ENCODE measurements at places on chromosomes 2 and 18.

DNA sequence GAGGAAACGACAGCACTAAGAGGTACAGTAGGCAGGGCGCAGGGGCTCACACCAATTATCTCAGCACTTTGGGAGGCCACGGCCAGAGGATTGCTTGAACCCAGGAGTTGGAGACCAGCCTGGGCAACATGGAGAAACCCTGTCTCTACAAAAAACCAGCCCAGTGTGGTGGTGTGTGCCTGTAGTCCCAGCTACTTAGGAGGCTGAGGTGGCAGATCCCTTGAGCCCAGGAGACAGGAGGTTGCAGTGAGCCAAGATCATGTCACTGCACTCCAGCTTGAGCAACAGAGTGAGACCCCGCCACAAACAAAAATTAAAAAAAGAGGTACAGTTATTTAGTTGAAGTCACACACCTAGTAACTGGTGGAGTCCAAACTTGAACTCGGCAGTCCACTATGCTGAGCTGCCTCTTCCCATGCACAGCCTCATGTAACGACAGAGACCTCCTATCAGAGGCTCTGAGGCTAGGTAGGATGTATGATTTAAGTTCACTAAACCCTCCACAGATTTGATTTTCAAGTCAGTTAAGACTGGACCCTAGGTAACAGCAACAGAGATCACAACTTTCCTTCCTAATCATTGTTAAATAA, 8.7 kb downstream of the STK17B start:
- DNase-seq: no peak

DNA sequence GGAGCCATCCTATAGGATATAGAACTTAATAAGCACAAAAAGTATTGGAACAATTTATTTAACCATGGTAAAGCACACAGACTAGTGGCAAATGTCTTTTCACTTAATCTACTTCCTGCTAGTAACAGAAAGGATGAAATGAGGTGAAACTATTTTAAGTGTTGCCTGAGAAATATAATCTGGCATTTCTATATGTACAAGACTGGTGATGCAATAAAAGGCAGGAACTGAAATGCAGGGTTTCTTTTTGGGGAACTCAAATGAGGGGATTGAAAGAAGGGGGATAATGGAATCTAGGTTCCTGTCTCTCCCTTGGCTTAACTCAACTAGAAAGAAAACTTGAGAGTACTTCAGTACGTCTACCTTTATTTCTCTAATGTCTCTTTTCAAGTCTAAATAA, 122.3 kb downstream of the MEMO1 start:
- no peak for DNase-seq

GRCh38 chr2:33377048-33377447, 99.4 kb upstream of the RASGRP3 start:
- DNase-seq: no peak

DNA sequence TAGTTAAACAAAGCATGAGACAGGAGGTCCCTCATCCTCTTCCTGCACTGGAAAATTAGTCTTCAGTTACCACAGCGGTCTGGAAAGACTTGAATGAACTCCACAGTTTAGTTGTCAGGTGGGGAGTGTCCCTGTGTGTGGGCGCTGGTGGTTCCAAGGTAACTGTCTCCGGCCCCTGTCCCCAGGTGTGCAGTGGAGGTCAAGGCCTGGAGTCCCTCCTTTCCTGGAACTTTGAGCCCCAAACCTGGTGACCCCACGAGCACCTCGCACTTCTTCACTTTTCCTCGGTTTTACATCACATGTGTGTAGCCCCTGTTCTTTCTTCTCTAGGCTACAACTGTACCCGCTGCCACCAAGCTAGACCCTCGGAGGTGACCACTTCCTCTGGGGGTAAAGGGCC, 28.0 kb upstream of the INHBB start:
- no peak for DNase-seq

DNA sequence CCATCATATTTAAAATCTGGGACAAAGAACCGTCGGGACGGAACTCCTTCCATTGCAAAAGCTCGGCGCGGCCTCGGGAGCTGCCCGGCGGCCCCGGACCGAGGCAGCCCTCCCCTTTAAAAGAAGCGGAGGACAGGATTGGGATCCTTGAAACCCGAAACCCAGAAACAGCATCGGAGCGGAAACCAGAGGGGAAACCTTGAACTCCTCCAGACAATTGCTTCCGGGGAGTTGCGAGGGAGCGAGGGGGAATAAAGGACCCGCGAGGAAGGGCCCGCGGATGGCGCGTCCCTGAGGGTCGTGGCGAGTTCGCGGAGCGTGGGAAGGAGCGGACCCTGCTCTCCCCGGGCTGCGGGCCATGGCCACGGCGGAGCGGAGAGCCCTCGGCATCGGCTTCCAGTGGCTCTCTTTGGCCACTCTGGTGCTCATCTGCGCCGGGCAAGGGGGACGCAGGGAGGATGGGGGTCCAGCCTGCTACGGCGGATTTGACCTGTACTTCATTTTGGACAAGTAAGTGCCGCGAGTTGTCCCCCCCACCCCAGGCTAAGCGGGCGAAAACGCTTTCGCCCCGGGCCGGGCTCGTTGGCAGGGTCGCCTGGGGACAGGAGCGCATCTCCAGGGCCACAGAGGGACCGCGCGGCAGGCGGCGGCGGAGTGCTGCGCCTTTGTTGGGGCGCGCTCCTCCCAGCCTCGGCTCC, at the start of gene ANTXR1:
Gene ANTXR1 (plus strand): TSS at position 38 of the 698 bp plus-strand sequence. CDS start 321 bp downstream, at position 359.
- no peak for DNase-seq

DNA sequence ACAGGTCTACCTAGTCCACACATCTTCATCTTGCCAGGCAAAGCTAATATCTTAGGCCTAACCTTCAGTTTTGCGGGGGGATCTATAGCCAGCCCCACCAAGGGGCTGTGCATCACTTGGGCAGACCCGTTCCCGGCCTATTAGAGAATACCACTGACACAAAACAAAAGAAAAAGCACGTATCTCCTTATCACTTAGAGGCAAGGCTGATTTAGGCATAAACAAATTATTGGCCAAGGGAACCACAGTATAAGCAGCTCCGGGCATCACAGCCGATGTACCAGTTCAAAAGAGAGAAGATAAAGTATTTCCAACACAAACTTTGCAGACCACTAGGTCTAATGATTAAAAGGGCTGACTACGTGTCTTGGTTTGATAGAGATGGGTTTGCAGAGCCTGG, 248.0 kb downstream of the TCF4 start:
- DNase-seq: no peak

- no peak for DNase-seq
Observed at GRCh38 chr18:69208545-69208944, 192.1 kb upstream of the DOK6 start.

DNA sequence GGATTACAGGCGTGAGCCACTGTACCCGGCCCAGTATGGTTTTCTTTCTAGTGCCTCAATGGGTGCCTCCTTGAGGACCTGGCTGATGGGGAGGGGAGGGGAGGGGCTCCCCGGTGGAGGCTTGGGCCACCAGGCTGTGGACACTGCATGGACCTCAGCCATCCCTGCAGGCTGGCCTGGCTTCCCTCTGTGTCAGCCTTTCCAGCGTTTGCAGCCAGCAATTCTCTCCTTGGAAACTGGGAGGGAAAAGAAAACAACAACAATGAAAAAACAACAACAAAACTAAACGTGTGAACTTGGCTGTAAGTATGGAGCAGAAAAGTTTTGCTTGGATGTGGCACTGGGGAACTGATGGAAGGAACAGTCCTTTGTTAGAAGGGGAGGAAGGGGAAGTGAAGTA, 159.3 kb downstream of the GLI2 start:
- DNase-seq: no peak

DNA sequence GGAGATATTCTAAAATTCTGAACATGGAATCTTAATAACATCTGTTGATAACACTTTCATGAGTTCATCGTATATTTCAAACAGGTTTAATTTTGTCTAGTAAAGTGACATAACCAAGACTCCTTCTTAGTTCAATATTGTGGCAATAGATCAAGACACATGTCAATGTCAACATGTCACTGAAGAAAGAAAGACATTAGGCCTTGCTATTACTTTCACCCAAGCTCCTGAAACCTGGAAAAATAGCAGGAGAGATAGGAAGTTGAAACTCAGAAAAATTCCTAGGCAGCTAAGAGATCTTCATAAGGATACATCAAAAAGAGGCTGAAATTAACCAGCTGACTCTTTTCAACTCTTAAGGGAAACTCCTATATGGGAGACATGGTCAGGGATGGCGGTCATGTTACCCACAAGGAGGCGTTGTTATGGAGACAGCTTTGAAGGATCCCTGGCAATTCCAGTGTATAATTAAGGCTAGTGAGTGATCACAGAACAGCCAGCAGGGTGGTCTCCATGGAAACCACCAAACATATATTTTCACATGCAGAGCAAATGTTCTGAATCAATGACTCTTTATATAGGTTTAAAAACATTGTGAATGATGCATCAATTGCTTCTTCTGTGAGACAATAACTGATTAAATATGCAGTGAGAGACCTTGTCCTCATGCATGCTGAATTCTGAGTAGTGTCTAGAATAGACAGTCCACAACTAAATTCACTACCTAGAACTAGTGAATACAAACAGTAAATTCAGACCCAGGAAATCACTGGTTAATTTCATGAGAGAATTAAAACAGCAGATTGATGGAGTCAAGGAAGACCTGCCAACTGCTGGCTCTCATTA, 115.3 kb upstream of the RIOK3 start:
- DNase-seq: no peak

DNA sequence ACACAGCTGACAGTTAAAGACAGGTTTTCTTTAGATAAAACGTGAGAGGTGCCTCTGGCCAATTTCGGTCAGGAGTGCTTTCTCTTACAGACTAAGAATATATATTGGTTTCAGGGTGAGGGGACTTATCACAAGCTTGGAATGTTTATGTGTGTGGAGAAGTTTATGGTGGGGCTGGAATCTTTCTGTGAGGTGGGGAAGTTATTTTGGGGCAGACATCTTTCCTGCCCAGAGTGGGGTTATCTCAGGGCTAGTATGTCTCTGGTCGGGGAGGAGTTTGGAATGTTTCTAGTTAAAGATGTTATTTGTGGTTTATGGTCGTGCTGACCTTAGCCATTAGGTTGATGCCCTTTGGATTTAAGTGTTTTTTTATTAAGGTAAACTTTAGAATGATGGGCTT, 115.2 kb downstream of the SLC5A7 start:
- no peak for DNase-seq

DNA sequence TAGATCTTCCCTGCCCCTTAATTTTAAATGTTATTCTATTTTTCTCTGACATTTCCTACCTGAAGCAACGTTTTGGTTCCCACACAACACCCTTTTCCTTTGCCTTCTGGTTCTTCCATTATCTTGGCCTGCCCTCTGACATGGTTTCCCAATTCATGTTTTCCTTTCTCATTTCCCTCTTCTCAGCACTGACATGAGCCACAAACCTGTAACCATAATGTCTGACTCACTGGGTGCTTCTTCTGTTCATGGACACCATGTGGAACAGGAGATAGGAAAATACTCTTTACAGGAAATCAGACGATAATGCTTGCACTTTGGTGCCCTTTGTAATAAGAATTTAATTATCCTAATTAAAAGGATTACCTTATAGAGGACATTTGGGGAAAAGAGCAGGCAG, 142.0 kb downstream of the ZEB2 start:
- DNase-seq: no peak

DNA sequence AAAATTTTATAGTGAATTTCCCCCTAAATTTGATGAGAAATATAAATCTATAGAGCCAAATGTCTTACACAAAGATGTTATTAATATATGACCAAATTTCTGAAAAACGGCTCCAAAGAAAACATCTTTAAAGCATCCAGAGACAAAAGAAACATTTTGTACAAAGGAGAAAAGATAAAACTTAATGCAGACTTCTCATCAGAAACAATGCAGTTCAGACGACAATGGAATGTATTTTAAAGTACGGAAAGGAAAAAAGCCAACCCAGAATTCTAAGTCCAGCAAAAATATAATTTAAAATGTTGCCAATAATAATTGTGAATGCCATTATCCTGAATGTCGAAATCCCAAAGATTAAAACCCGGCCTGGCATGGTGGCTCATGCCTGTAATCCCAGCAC, 129.4 kb downstream of the MCFD2 start:
- DNase-seq: no peak

DNA sequence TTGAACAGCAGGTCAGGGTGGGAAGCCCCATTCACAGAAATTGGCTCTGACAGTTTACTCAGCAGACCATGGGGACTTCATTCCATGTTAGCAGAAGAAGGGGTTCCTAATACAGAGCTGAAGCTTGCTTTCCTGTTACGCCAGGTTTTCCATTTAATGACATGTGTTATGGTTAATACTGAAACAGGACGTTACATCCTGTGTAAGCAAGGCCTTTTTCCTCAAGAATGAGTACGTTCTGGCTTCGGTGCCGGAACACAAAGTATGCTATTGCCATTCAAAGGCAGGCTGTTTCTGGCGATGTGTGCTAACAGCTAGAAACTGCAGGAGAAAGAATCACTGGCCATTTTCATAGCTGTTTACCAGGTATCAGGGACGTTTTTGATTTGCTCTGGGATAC, 190.4 kb downstream of the SNTG2 start:
- DNase-seq: no peak

DNA sequence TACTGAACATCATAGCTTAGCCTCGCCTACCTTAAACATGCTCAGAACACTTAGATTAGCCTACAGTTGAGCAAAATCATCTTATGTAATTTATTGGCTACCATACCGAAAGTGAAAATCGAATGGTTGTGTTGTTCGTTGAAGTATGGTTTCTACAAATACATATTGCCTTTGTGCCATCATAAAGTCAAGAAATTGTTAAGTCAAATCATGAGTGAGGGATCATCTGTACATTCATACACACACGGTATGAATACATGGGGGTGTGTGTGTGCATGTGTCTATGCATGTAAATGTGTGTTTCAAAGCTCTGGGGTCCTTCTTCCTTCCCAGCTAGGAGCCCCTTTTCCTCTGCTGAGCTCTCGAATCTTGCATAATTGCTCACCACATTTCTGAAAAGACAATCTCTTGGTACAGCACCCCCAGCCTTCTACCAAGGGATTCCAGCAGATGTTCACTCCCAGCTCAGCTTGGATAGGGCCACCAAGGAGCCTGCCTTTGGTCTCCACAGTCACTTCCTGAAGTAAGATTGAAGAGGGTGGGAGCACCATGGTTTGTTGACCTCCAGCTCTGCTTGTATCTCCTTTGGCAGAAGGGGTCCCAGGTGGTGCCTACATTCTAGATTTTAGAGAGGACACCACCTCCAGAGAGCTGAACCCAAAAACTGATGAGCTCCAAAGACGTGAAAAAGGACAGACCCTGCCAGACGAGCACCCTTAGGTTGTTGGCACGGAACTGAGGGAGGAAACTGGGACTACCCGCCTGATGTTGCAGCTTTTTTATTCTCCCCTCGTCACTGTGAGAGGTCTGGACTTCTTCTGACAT, 33.2 kb upstream of the CYP1B1 start:
- no peak for DNase-seq

DNA sequence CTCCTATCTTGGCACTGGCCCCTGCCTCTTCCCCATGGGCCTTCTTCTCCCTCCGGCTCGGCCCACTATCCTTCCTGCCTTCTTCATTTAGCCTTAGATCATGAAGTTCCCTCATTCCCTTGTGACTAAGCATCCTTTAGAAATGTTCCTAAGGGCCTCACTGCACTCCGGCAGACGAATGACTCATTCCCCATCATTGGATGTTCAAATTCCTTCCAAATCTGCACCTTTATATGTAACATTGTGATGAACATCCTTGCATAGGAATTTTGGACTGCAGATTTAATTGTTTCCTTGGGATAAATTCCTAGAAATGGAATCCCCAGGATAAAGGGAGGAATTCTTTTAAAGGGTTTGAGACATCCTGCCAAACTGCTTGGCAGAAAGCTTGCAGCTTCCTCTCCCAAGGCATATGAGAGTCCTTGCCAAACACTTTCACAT, 19.0 kb downstream of the CRACDL start:
- DNase-seq: no peak

Measured in CD4-positive, alpha-beta T cell treated with Interleukin-4 for 1 hour (primary cell).